NCI-H2081 (cell line): ENCODE measurements at places on chromosomes 12 and 14.

DNA sequence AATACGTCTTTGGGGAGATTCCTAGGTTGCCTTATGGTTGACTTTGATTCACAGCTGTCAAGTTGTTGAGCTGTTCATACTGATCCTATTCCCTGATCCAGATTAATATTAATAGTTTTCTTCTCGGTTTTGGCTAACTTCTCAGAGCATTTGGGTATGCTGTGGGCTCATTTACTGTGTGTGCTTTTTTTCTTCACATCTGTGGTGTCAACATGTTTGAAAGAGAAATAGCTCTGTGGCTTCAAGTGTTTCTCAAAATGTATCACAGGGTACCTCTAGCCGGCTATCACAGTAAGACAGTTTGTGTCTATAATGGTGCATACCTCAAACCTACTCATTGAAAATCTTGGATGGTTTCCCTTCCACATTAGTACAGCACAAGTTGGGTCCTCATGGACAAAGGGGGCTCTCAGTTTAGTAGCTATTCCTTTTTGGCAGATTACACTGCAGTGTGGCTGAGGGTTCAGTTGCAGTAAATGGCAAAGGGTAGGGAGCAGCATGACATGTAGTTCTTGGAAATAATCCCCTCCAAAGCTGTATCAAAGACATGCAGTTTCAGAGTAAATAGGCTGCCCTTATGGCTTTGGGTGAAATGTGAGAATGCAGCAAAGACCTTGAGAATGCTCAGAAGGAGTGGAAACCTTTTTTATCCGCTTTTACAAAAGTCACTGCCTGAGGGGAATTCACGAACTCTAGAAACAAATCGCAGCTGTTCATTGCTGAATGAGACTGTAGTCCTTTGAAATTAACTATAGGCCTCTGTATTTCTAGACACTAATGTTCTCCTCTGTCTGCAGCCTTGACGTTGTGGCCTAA lies 102.4 kb upstream of the ATF1 start:
- no peak for DNase-seq

DNA sequence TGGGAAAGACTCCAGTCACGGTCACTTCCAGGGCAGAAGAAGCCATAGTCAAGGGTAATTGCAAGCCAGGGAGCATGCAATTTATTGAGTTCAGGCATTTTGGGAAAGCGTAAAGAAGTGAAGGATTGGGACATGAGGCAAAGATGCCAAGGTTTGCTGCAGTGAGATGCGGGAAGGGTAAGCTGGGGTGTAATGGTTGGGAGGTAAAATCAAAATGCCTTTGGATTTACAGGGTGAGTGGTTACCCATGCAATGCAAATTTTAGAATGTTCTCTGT lies 167.5 kb downstream of the BRMS1L start:
- DNase-seq, result no peak

- DNase-seq, result no peak
These were observed 319.5 kb upstream of the DIO3 start for GRCh38 chr14:101241807-101242278.

DNA sequence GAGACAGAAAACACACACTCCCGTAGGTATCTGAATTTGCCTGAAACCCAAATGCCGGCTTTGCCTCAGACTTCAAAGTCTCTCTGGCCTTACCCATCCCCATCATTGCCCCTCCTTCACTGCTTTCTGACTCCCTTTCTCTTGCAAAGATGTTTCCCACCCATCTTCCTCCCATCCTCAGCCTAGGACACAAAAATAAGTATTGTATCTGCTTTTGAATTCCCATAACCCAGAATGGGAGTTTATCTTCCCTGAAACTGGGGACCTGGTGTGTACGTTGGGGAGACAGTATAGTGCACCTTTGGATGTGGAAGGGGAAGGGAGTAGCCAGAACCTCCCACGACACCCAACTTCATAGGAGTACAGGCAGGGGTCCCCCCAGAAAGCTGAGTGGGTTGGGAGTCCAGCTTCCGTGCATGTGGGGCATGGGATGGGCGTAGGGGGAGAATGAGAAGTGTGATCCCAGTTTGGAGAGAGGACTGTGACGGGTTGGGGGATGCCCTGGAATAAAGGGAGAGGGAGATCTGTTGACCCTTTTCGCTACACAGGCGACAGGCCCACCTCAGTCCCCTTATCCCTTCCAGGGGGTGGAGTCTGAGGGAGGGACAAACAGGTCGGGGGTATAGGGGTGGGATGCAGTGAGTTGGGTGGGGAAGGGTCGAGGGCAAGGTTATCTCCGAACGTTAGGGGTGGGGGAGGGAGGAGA lies 488 bp upstream of the KIF5A start:
- DNase-seq, result no peak

GRCh38 chr14:69068744-69069421 lies 84.0 kb downstream of the DCAF5 start:
- no peak for DNase-seq

DNA sequence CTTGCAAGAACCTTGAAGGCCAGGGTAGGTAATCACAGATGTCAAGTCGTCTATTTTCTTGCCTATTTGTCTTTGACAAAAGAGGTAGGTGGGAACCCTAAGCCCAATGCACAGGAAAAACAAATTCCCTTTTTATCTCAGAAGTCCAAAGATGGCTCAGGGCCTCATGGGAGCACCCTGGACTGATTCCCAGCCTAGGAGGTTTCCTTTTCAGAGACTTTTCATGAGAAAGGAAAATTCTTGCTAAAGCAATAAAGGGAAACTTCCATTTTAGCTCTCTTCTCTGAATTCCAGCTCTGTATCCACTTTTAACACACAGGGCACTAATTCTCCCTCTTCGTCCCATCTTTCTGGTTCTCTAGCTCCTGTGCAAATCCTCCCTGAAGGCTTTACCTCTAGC lies 1.2 kb downstream of the ZNF641 start:
- no peak for DNase-seq
